ENCODE measurements at places on chromosomes 12 and 14.

DNA sequence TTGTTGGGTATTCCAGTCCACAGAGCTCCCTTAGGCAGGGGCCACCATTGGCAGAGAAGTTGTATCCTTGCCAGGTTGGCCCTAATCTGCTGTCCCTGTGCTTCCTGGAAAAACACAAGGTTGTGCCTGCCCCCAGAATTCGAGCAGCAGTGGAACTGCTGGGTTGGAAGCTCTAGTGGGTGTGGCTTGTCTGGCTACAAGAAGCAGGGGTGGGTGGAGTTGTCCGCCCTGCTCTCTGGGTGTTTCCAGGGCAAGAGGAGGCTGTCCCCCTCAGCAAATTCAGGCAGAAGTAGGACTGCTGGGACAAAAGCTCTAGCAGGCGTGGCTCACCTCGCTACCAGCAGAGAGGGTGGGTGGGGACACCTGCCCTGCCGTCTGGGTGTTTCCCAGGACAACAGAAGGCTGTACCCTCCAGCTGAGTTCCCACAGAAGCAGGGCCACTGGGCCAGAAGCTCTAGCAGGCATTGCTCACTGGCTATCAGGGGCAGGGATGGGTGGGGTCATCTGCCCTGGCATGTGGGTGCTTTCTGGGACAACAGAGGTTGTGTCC is 72.8 kb upstream of the NPAS3 start:
- DNase-seq = no peak

DNA sequence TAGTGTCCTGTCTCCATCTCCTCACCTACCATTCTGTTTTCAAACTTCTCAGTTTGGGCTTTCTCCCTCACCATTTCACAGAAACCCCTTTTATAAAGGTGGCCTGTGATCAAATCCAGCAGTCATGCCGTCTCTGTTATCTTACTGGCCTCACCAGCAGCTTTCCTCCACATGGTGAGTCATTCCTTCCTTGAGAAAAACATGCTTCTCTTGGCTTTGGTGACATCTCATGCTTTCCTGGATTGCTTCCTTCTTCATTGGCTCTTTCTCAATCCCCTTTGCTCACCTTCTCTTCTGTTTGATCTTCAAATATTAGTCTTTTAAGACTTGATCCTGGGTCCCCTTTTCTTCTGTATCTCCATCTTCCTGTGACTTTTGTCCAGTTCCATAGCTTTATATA is 164.9 kb downstream of the ANO4 start:
- DNase-seq = no peak

GRCh38 chr14:24857277-24857676 is 192.7 kb downstream of the STXBP6 start:
- no peak for DNase-seq

GRCh38 chr12:107477947-107478610 is 207.5 kb upstream of the PWP1 start:
- no peak for DNase-seq

GRCh38 chr12:28711421-28711820 is 437.7 kb upstream of the FAR2 start:
- DNase-seq = no peak
